ENCODE measurements at places on chromosomes 7 and 10.

DNA sequence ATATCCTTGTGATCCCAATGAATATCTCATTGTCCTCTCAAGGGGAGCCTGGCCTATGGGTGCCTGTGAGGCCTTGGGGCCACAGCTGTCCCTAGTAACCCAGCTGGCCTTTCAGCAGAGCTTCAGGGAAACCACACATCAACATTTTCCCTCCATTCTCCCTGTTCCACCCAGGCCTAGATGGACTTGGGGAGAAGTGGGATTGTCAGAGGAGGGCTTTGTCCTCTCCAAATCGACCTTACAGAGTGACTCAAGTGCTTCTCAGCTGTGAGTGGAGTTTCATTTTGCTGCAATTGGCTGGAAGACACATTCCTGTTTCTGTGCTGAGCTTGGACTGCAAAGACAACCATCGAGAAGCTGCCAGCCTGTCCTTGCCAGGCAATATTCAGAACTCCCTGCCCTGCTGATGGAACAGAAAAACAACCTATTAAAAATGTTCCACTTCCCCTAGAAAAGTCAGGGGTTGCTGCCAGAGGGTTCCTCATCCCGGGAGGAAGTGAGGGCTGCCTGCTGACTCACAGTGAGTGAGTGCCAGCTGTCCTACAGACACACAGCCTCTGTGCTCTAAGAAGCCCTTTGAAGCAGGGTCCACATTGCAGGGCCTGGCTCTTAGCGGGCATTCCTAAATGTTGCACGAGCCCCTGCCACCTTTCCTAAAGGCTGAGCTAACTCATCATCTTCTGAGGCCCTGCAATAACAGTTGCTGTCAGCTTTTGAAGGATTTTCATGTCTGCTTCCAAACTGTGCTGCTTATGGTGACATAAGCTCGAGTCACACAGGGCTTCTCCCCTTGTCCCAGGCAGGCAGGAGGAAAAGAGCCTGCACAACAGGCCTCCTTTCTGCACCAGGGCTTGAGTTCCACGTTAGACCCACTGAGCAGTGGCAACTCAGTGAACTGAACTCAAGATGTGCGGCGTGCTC is 20.5 kb downstream of the STRA8 start:
- peak; percentile 84 for DNase-seq

GRCh38 chr10:84179059-84179710 is 5.6 kb downstream of the GPR15LG start:
- DNase-seq: no peak

DNA sequence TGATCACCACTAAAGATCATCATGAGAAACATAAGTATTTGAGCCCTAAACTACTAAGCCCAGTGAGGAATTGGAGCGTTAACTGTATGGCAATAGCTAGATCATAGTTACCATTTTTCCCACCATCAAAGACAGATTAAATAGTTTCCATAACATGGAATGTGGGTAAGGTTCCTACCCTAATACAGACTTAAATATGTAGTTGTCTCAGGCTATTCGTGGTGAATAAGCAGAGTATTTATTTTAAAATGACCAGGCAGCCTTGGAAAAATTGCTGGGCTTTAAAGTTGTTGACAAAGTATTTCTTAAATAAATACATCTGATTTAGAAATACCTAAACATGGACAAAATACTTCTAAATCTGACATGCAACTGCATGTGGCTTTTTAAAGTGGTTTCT is 106.8 kb downstream of the NT5C2 start:
- no peak for DNase-seq

GRCh38 chr10:97217299-97217698 is 31.5 kb upstream of the SLIT1 start:
- DNase-seq: no peak

DNA sequence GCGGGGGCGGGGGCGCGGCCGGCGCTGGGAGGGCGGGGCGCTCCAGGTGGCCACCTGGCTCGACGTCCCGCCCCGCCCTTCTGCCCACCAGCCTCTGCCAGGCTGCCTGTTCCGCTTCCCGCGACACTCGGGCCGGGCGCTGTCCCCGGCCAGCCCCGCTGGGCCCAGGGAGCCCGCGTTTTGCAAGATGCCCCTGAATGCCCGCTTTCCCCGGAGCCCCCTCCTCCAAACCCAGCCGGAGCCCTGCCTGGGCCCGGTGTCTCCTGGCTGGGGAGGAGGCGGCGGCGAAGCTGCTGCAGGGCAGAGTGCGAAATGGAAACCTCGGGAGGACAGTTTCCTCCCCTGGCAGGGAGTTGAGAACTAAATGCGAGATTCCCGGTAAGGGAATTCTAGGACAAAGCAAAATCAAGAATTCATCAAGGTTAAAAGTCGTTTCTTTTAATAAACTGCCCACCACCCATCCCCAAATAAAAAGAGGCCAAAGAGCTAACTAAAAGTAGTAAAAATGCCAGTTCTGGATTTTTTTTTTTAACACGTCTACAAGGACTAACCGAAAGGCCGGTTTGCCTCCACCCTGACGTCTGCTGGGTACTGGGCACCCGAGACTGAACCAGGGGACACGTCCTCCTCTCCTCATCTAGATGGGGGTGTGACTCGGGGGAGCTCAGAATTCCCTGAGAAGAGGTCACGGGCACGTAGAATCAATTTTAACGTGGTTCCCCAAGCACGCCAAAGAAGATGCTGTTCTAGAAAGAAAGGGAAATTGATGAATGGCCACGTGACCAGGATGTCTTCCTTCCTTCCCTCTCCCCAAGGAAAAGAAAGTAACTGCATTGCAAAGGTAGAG is 200.4 kb upstream of the NFE2L3 start:
- DNase-seq: no peak

GRCh38 chr7:75638594-75639070 is 100.1 kb downstream of the HIP1 start:
- no peak for DNase-seq

GRCh38 chr7:132243463-132243862 is 332.8 kb downstream of the PLXNA4 start:
- DNase-seq: no peak

GRCh38 chr7:112571852-112572607 is 91.2 kb downstream of the LSMEM1 start:
- no peak for DNase-seq

DNA sequence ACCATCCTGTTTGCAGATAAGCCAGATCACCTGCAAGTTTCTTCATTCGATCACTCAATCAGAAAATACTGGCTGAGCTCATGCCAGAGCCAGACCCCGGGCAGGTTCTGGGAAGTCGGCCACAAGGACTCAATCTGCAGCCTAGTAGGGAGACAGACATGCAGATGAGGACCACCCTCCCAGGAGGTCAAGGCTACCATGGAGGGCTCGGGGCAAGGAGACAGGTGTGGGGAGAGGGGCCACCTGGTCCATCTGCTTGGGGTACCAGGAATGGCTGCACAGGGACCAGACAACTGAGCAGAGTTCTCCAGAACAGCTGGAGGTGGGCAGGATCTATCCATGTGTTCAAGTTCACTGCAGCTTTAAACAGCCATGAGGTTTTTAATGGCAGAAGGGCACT is 16.8 kb upstream of the CPXM2 start:
- DNase-seq: no peak

GRCh38 chr7:6205971-6206660 is 66.3 kb downstream of the CYTH3 start:
- DNase-seq: no peak

- DNase-seq: no peak
Measured at GRCh38 chr7:25385506-25386136, 157.3 kb upstream of the NPVF start.

GRCh38 chr10:79328737-79329504 is 18.3 kb upstream of the PPIF start:
- peak; percentile 22 for DNase-seq

GRCh38 chr10:9294865-9295264 is 1240.4 kb downstream of the GATA3 start:
- peak; percentile 53 for DNase-seq

GRCh38 chr7:148754912-148755311 is 56.2 kb downstream of the CUL1 start:
- no peak for DNase-seq

DNA sequence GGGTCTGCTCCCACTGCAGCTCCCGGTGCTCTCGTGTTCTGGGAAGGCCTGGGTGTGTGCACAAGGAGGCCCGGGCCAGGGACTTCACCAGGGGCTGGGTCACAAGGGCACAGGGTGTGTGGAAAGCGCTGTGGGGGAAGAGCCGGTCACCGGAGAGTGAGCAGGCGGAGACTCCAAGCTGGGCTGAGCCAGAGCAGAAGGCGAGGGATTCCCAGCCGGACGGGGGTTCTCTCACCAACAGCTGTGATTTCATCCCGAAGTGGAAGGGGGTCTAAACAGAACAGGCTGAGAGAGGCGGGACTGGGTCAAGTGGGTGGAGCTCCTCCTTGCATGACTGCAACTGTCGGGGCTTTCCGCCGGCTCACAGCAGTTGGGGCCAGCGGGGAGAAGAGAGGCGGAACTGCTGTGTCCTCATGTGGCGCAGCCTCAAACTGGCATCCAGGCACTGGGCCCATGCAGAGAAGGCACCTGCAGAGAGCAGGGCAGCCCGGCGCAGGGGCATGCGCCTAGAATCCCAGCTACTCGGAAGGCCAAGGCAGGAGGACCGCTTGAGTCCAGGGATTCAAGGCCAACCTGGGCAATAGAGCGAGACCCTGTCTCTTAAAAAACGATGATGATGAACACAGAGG is 7.6 kb upstream of the ORAI2 start:
- peak; percentile 96 for DNase-seq

DNA sequence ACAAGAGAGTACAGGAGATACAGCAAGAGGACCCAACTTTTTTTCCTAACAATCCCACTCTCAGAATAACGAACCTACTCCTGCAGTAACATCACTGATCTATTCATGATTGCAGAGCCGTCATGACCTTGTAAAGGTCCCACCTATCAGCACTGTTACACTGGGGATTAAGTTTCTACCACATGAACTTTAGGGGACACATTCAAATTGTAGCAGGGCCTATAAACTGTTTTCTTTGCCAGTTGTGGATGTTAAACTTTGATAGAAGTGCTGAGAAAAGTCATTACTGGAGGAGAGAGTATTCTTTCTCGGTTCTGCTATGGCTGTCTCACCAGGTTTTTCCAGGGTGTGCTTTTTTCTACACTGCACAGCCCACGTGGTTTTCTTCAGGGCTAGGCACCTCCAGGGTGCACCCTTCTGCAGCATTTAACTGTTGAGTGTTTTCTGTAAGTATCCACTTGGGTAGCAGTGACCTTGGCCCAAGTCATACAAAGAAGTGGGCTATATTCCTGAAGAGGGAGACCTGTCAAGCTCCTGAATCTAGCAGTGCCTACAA is 131.6 kb upstream of the AHR start:
- no peak for DNase-seq

DNA sequence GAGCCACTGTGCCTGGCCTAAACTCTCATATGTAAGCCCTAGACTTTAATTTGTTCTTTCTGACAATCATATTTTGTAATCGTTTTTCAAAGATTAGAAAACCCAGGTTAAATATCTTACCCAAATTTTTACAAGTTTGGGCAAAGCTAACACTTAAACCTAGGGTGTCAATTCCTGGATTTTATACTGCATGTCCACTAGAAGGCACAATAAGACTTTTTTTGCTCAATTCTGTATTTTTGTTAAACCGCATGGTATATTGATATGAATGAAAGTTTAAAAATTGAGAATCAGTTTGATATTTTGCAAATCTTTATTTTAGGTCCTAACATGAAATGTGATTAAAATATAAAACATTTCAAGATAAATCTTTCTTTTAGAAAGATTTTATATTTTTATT is 29.3 kb downstream of the DYNC2I1 start:
- no peak for DNase-seq

DNA sequence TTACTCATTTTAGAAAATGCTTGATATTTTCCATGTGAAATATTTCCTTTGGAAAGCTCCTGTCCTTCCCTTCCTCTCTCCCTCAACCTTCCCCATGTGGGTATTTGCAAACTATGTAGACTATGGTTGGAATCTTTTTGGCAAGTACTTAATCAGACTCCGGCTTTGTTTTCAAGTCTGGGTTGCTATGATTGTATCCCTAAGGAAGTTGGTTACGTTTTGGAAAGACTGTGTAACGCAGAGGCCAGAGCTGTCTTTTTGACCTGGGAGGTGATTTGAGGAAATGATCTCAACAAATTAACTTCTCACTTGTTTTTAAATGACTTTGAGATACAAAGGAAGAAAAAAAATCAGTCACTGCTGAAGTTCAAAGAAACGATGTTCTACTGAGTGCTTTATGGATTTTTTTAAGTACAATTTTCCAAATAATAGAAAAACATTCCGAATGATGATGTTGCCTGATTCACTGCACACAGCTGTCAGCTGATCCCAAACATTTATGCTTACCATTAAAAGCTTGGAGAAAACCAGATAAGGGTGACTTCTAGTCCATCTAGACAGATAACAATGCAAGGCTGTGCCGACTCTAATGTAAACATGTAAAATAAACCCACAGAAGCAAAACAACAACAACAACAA is 145.5 kb upstream of the CELF2 start:
- DNase-seq: no peak

DNA sequence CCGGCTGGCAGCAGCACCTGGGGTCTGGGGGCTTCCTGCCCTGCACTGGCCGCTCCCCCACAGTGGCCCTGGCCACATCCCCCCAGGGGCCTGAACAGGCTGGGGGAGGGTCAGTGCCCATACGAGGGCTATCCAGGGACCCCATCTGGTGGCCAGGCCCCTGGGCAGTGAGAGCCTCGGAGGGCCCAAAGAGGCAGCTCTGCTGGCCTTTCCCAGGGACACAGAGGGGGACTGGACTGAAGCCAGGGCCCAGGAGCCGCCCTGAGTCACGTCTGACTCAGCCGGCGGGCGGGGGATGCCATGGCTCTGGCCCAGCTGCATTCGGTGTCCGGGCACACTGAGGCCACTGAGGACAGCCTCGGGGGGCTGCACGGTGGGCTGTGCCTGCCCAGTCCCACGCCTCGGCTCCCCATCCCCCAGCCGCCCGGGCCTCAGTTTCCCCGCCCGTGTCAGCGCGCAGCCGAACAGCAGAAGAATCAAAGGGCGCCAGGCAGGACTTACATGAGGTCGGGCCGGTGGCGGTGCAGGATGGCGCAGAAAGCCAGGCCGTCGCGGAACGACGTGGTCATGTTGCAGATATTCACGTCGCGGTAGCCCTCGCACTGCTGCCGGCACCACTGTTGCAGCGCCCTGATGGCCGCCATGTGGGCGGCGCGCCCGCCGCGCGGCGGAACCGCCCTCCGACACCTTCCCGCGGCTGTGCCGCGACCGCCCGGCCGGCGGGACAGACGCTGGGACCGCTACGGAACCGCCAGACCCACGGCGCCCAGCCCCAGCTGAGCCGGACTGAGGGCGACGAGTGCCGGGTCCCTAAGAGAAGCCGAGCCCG is at the start of gene MICALL2:
Gene MICALL2 (minus strand): TSS at position 788 of the 829 bp plus-strand sequence. CDS start 144 bp downstream, at position 644.
- DNase-seq: peak; percentile 78

DNA sequence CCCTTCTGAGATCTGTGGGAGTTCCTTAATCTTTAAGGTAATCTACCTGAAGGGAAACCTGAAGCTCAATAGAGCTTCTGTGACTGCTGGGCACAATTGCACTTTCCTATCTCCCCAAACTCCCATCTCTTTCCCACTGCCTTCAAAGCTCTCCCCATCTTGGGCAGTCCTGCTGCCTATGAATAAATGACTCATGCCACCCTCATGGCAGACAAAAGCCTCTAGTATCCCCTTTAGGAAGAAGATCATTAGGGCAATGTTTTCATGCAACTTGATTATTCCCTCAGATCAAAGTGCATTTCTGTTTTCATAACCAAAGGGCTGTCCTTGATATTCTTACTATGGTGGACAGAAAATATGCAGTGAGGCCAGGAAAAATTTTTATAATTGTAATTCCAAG is 704.9 kb upstream of the LRRN3 start:
- no peak for DNase-seq
